ENCODE measurements at places on chromosomes 6 and 20. TPM values are rescaled to one million over a fixed set of nuclear protein-coding genes. Genes with fewer than 3 reads are reported as not detected.

The BFSP1 gene
- 0.73 TPM for total RNA-seq

The HTR1E gene
- total RNA-seq: not detected

The RAB44 gene
- not detected for total RNA-seq

The JAG1 gene
- 20.9 TPM for total RNA-seq

The PTPRT gene
- not detected for total RNA-seq

The SLC12A5 gene
- total RNA-seq: not detected

The CALHM5 gene
- total RNA-seq: 4.0 TPM

The ZBTB22 gene
- total RNA-seq: 8.5 TPM

The FAM209B gene
- total RNA-seq: not detected

The BPI gene
- not detected for total RNA-seq

The CDH22 gene
- not detected for total RNA-seq

The SLC17A2 gene
- total RNA-seq: not detected

The CRISP2 gene
- total RNA-seq: not detected

The E2F1 gene
- total RNA-seq: 5.5 TPM

The NCOA7 gene
- 15.8 TPM for total RNA-seq

The HTR1B gene
- 0.20 TPM for total RNA-seq

The MYL9 gene
- total RNA-seq: 23.1 TPM

The SGK2 gene
- total RNA-seq: not detected

The NFYA gene
- 5.9 TPM for total RNA-seq

The PDE10A gene
- total RNA-seq: 0.73 TPM

The CALHM4 gene
- not detected for total RNA-seq

The DNAH8 gene
- total RNA-seq: not detected

The AFDN gene
- 35.3 TPM for total RNA-seq

The CBLN4 gene
- not detected for total RNA-seq

The ATP6V1G2 gene
- 1.8 TPM for total RNA-seq

The APOBEC2 gene
- not detected for total RNA-seq

The SNAI1 gene
- under 0.01 TPM for total RNA-seq

The RHAG gene
- not detected for total RNA-seq

The OR2H2 gene
- not detected for total RNA-seq

The CCN6 gene
- not detected for total RNA-seq

The GSTA4 gene
- 36.7 TPM for total RNA-seq

The OR2J2 gene
- not detected for total RNA-seq

The LPA gene
- total RNA-seq: not detected
